ENCODE measurements at places on chromosomes 2 and 18.
A peak's percentile ranks its signal among the peaks of the same experiment; 100 is the strongest.

- no peak for DNase-seq
Observed at GRCh38 chr18:63079114-63079513, 240.5 kb downstream of the BCL2 start.

GRCh38 chr2:6893876-6894482 lies 16.4 kb downstream of the RSAD2 start:
- no peak for DNase-seq

GRCh38 chr2:8333177-8333831 lies 348.6 kb upstream of the ID2 start:
- no peak for DNase-seq

DNA sequence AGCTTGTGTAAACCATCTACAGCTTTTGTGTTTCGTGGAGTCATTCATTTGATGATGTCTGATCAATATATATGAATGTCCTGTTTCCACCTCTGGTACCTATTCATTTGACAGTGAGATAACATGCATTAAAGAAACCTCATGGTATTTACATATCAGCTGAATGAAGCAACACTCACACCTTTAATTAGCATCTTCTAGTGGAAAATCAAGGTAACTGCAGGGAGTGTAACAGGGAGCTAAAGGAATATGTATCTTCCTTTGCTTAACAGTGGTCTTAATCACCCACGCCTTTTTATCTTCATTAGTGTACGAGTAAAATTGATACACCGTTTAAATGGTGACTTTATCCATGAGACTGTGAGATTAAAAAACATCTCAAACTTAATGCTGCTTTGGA lies 15.6 kb downstream of the SLC39A10 start:
- no peak for DNase-seq

DNA sequence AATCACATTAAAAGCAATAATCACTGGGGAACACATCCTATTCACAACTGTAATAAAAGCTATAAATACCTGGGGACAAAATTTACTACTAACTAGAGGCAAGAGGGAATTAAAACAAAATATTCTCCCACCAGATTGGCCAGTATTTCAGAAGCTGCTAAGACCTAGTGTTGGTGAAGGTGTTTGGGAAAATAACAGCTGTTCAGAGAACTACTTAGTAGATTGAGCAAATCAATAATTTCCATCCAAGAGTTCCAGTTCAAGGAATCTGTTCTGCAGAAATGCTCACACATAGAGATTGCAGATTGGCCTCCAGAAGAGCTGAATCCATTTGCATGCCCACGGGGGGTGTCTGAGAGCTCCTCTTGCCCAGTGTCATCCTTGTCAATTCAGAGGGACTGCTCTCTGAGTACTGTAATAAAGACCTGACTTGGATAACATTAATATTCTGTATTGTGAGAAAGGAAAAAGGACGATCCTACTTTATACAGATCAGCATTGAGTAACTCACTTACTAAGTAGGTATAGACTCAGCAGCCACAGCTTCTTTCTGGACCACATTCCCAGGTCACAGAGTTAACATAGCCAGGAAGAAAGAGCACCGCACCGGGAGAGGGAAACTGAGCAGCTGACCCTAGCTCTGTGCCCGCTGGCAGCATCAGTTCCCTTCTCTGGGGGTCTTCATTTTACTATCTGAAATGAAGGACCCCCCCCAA lies 5.6 kb downstream of the TUBB6 start:
- no peak for DNase-seq

- DNase-seq = peak; percentile 14
Observed at GRCh38 chr2:163505281-163505680, 230.5 kb downstream of the FIGN start.

GRCh38 chr2:138622613-138623012 lies 121.0 kb downstream of the SPOPL start:
- DNase-seq = no peak

DNA sequence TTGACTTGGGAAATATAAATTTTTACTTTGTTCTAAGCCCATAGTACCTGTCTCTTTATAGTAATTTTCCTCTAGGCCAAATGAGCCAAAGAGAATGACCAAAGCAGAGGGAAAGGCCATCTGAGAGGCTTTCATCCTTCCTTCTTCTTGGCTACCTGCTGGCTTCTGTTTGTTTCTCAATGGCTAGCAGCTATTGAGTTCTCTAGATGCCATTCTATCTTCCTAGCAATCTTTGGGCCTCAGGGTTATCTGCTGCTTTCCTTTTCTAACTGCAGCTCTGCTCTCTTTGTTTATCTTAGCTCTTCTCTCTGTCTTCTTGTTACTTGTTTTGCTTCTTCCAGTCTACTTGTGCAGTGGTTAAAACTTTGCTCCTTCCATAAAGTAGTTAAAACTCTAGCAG lies 601.1 kb upstream of the NRXN1 start:
- no peak for DNase-seq

- no peak for DNase-seq
Observed at GRCh38 chr2:237464757-237465391, 22.2 kb upstream of the MLPH start.

Measured in astrocyte (in vitro differentiated cells and primary cell).